Activated naive CD8-positive, alpha-beta T cell treated with anti-CD3 and anti-CD28 coated beads for 36 hours (primary cell): ENCODE measurements at places on chromosomes 5 and 9.

DNA sequence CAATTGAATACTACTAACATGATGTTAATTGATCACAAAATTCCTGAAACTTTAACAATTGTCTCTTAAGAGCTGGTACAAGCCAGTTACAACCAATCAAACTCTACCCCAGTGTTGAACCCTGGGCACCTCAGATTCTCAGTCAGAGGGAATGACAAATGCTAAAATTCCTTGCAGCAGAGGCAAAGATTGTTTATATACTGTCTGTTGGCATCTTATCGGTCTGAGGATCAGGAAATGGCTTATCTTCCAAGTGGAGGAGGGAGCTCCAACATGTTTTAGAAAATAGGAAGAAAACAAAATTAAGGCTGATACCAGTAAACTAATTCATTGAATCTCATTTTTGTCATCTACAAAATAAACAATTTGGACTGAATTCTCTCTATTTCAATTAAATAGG is 527.8 kb upstream of the ZNF608 start:
- no peak for DNase-seq

GRCh38 chr9:2764353-2764752 is 47.0 kb downstream of the KCNV2 start:
- peak; percentile 34 for DNase-seq

DNA sequence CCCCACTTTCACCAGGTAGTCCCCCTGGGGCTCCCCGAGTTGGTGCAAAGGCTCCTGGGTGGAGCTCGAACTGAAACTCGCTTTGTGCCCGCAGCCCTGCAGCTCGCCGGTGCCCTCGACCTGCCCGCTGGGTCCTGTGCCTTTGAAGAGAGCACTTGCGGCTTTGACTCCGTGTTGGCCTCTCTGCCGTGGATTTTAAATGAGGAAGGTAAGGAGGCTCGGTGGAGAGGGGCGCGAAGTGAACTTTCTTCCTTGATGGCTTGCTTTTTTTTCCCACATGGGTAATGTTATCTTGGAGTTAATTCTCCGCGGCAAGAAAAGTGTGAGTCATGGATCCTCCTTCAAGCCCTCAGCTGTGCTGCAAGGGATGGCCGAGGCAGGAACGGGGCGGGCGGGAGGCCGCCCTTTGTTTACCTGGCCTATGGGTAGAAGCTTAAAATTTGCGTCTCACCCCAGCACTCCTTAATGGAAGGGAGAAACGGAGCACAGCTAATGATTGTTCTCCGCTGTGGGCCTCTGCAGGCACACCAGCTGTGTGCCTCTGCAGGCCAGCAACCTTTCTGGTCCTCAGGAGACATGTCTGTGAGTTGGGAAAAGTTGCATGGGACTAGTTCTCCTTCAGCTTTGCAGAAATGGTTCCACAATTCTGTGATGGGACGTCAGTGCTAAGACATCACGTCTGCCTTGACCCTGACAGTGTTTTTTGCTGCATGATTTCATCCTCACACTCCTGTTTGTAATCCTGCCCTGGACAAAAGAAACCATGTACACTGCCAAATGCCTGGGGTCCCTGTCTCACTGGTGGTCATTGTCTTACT is 1.1 kb downstream of the MAMDC2 start:
- DNase-seq = peak; percentile 5

GRCh38 chr9:85258823-85259370 is 482.9 kb downstream of the AGTPBP1 start:
- peak; percentile 5 for DNase-seq

DNA sequence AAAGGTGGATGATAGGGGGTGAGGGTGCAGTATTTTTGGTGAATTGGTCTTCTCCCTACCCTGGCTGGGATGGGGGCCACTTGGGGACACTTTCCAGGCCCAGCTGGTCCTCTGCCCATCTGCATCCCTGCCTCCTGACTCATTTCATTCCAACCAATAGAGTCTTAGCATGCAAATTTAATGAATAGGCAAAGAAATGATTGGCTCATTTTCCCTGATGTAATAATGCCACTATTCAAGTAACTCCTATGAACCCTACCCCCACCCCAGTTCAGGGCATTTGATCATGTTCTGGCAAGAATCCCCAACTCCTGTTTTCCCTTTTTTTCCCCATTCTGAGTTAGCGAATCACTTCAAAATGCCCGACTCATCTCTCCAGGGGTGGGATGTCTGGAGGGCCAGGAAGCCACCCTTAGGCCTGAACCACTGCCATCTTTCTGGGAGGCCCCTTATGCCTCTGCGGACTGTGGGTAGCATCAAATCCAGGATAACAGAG is 56.7 kb downstream of the PCDH1 start:
- no peak for DNase-seq

GRCh38 chr5:175470781-175471180 is 7.6 kb upstream of the SFXN1 start:
- no peak for DNase-seq

GRCh38 chr9:134174526-134175290 is 10.3 kb upstream of the RNU6ATAC start:
- DNase-seq = no peak

DNA sequence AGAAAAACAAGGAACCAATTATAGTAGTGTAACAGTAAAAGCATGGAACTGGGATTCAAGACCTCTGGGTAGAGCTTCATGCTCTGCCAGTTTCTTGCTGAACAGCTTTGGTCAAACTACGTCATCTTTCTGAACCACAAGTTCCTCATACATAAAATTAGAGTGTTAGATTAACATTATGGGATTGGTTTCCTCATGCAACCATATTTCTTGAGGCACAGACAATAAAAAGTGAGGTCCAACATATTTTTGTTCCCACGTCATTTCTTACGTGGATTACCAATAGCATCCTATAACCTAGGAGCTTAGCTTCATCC is 354.8 kb downstream of the TMEM232 start:
- no peak for DNase-seq

DNA sequence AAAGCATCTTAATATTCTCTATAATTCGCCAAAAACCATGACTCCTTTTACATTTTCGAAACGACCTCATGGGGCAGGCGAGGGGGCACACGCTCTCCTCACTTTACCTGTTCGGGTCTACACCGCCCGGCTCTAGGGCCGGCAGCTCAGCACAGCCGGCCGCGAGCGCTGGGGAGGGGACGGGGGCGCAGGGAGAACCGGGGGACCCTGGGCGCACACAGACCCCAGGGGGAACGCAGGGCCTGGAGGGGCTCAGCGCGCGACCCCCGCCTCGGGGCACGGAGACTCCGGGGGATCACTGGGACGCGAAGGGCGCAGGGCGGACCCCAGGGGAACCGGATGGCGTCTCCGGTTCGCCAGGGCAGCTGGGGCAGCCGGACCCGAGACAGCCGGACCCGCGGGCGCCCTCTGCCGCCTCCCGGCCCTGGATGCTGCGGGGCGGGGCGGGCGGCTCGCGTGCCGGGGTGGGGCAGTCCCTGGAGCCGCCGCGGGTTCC is at the start of gene AHRR:
TSS of gene AHRR (plus strand) at position 485 of the 496 bp plus-strand sequence. CDS start 22,189 bp downstream, outside the sequence.
- peak; percentile 78 for DNase-seq

DNA sequence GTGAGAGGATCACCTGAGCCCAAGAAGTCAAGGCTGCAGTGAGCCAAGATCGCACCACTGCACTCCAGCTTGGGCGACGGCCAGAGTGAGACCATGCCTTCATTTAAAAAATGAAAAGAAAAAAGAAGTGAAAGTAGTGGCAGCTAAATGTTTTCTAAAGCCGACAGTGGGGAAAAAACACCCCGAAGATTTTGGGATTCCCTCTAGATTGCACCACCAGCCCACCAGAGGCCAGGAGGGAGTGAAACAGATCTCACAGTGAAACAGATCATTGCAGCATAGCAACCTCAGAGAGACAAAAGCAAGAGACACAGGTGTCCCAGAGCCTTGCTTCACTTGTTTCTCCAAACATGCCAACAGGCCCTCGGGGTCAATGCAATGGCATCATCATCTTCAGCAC is 156.8 kb downstream of the PAX5 start:
- no peak for DNase-seq

DNA sequence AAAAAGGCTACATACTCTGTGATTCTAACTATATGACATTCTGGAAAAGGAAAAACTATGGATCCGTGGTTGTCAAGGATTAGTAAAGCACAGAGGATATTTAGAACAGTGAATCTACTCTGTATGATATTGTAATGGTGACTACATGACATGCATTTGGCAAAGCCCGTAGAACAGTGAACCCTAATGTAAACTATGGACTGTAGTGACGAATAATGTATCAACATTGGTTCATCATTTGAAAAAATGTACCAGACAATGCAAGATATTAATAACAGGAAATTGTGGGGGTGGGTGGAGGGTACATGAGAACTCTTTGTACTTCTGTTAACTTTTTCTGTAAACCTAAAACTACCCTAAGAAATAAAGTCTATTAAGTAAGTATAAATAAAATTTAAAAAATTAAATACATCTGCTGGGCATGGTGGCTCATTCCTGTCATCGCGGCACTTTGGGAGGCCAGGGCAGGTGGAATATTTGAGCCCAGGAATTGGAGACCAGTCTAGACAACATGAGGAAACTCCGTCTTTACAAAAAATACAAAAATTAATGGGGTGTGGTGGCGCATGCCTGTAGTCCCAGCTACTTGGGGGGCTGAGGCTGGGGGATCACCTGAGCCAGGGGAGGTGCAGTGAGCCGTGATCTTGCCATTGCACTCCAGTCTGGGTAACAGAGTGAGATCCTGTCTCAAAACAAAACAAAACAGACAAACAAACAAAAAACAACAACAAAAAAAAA is 101.7 kb upstream of the TBC1D2 start:
- DNase-seq = no peak

GRCh38 chr9:125739436-125739835 is 7.7 kb upstream of the PBX3 start:
- no peak for DNase-seq

- DNase-seq = no peak
These were observed 2.4 kb upstream of the UHRF2 start for GRCh38 chr9:6410633-6411032.

DNA sequence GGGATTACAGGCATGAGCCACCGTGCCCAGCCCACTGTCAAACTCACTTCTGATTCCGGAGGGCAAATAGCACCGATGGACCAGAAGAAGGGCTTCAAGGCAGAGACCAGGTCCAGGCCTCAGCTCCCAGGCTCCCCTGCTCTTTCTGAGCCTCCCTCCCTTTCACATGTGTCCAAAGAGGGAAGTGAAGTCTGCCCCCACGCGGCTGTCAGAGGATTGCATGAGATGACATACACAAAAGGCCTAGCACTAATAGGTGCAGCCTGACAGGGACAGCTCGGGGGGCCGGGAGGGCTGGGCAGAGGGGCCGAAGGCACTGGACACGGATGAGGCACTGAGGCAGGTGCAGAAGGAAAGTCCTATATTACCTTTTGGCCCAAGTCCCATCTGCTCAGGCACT is 16.1 kb downstream of the FBP1 start:
- DNase-seq = peak; percentile 24
